ENCODE measurements at places on chromosomes 4 and X. TPM values are rescaled to one million over a fixed set of nuclear protein-coding genes. Genes with fewer than 3 reads are reported as not detected.

Gene ESX1
- not detected for total RNA-seq

Gene CACNA1F
- not detected for total RNA-seq

Gene TBL1X
- total RNA-seq = 33.3 TPM

Gene GCNA
- total RNA-seq = 0.83 TPM

Gene SERPINA7
- 50.8 TPM for total RNA-seq

Gene FAM133A
- total RNA-seq = not detected

Gene PARM1
- 0.40 TPM for total RNA-seq

All from left lobe of liver (tissue), 2 donors.